Stomach (tissue), 19 donors: ENCODE measurements at places on chromosomes 6 and 20.

- DNase-seq, result no peak
- H3K27me3 ChIP-seq, result no peaks in the 10 kb centered on the region
- no peak overlapping the region for H3K27ac ChIP-seq
- no peaks in the 10 kb centered on the region for H3K36me3 ChIP-seq
- no peak overlapping the region for H3K4me3 ChIP-seq
- no peaks in the 10 kb centered on the region for H3K4me1 ChIP-seq
Observed at GRCh38 chr6:66605971-66606370, 898.9 kb upstream of the EYS start.

DNA sequence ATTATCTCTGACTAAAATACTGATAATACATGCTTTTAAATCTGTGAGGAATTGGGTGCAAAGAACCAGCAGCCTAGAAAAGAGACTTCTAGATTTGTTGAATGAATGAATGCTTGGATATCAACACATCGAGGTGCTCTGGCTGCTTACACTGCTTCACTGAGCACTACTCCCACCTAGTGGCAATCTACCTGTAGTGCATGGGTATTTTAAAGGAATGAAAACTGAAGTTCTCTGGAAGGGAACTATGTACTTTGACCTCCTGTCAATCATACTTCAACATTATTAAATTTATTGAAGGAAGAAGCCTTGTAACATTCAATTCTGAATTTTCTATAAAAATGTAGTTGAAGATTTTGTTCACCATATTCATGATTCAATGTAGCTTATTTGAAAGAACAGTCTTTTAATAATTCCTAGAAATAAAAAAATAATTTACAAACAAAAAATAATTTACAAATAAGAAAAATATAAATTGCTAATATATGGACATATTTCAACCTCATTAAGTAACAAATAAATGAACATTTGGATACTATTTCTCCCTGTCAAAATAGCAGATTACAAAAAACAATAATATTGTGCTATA, 111.2 kb upstream of the MMS22L start:
- DNase-seq, result peak; percentile 36
- no peaks in the 10 kb centered on the region for H3K36me3 ChIP-seq
- H3K4me3 ChIP-seq, result no peak overlapping the region
- peaks cover 4% of the 10 kb centered on the region for H3K27me3 ChIP-seq

DNA sequence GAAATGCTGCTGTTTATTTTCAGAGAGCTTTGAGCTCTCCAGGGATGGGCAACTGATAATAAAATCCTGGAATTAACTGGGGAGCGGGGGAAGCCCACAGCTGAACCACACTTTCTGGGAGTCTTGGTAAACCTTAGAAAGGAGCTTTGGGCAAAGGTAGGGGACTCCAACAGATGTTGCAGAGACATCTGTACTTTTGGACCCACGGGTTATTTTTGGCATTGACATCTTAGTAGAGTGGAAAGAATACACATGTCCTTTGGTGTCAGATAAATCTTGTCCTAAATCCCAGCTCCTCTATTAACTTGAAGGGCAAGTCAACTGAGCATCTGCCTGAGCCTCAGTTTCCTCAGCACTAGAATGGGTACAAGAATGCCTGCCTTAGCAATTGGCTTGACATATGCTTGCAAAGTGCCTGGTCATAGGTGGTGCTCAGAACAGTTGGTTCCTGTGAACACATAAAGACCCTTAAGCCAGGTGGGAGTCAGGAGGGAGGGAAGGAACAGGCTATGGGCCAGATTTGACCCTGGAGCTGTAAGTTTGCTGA, 5.8 kb downstream of the SLC22A3 start:
- no peak overlapping the region for H3K27ac ChIP-seq
- DNase-seq, result no peak
- H3K36me3 ChIP-seq, result no peaks in the 10 kb centered on the region
- H3K4me1 ChIP-seq, result no peaks in the 10 kb centered on the region

DNA sequence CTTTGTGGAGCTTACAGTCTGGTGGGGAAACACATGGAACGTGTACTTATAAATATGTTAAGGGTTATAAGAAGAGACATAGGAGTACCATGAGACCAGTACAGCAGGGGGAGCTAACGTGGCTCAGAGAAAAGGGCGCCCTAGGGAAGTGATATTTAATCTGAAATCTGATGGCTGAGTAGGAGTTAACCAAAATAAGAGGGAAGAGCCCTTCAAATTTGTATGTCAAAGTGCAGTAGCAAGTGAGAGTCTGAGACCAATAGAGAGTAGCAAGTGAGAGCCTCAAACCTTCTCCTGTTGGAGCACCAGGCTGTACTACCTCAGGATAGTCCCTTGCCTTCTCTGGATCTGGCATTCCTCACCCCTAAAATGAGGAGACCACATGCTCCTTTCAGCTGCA, 6.1 kb upstream of the PKIG start:
- no peak for DNase-seq
- no peak overlapping the region for H3K4me3 ChIP-seq
- H3K36me3 ChIP-seq, result no peaks in the 10 kb centered on the region
- H3K27me3 ChIP-seq, result no peaks in the 10 kb centered on the region

- DNase-seq, result no peak
- H3K27ac ChIP-seq, result no peak overlapping the region
- no peaks in the 10 kb centered on the region for H3K36me3 ChIP-seq
- no peaks in the 10 kb centered on the region for H3K4me1 ChIP-seq
Observed at GRCh38 chr20:47406849-47407682, 50.6 kb upstream of the ZMYND8 start.
